ENCODE measurements at places on chromosomes 7 and 10. TPM values are rescaled to one million over a fixed set of nuclear protein-coding genes. Genes with fewer than 3 reads are reported as not detected.

The ABCB4 gene
- total RNA-seq: 4.0 TPM

The NEUROG3 gene
- total RNA-seq: not detected

The SMURF1 gene
- total RNA-seq: 40.9 TPM

The MKX gene
- total RNA-seq: 0.94 TPM

The HTRA1 gene
- 55.2 TPM for total RNA-seq

The PDLIM1 gene
- 405 TPM for total RNA-seq

Data from ureter (tissue), 1 donor.